ENCODE measurements at places on chromosomes 7 and 10.

DNA sequence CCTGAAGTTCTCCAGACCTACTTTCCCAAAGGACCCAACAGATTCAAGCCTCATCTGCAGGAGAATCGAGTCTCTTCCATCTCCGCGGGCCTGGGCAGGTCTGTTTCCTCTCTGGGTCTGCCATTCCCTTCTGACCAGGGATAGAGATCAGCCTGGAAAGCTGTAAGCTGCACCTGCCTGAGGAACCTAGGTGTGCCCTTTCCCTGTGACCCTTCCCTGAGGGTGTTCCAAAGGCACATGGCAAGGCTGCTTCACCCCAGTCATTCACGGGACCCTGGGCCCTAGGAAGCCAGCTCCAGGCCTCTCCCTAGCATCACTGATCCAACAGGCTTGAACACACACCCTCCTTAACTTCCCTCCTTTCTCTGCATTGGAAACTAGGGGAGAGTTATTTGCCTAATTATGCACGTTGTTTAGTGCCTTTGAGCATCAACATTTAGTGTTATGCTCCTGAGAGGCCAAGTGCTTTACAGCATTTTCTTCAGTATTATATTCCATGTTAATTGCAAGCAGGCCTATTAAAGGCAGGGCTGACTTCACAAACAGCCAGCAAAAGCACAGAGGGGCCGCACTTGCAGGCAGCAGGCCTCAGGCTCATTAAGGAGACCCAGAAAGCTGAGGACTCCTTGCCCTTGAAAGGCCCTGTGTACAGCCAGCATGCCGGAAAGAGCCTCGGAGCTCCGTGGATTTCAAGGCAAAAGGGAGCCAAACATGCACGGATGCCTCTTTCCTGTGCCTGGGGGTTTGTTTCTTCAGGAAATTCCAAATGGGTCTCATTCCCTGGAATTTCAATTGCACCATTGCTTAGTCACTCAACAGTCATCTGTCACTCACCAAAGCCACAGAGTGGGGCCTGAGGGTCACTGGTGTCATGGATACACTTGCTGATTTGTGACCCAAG is 91.0 kb upstream of the FAM20C start:
- DNase-seq = no peak

GRCh38 chr10:124624466-124624865 is 119.7 kb downstream of the FAM53B start:
- no peak for DNase-seq

GRCh38 chr7:118845791-118846190 is 621.3 kb downstream of the ANKRD7 start:
- DNase-seq = no peak

DNA sequence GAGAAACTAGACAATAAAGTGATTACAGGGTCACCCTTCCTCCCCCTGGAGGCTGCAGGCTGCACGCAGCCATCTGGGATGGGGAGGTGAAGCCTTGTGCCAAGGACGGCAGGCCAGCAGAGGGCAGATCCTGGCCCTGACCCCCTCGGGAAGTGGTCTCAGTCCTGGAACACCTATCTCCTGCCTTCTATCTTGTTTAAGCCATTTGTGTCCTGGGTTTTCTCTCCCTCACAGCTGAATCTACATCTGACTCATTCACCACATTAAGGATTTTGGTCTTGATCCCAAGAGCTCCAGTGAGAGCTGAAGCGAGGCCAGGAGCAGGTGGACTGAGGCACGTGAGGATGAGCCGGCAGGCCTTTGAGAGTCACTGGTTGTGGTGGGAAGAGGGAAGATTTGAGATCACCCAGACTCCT is 16.4 kb upstream of the PARP12 start:
- DNase-seq = no peak

GRCh38 chr10:129658376-129659072 is 191.5 kb downstream of the MGMT start:
- DNase-seq = no peak
